Stimulated activated effector memory CD8-positive, alpha-beta T cell treated with anti-CD3 and anti-CD28 coated beads, Interleukin-12 subunit alpha, Interleukin-12 subunit beta, amount 100 ng/mL, for 72 hours (primary cell): ENCODE measurements at places on chromosomes 1 and 21.

DNA sequence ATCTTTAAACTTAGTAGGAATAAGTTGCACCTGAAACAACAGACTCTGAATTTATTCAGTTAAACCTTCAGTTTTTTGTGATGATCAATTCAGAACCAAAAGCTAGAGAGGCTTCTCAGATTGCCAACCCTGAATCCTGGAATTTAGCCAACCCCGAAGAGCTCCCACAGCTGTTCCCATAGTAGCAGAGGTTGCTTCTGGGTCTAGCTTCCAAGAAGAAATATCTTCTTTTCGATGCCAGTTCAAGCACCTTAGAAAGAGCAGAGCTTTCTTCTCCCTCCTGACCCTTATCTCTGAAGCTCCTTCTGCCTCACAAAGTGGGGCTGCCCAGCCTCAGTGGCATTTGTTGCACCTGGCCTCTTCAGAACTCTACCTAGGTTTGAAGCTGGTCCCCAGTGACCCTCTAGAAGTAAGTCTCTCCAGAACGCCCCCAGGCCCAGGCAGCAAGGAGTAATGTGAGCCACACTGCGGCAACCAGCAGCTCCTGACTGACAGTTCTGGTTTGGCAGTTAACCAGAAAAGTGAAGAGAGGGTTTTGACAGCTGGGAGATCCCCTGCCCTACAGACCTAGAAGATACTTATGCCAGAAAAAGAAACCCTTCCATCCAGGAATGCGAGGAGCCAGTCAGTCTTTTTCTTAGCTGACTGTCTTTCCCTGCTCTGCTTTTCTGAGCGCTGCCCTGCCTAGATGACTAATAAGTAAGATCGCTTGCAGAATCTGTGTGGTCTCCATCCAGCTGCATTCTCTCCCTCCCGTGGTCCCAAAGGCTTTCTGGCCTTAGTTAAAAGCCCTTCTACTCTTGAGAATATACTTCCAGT, 165.9 kb downstream of the ADGRL4 start:
- DNase-seq = no peak

GRCh38 chr1:224251741-224252146, 68.7 kb downstream of the DEGS1 start:
- DNase-seq = no peak

- DNase-seq = no peak
Observed at GRCh38 chr1:172699695-172700227, 40.9 kb downstream of the FASLG start.

- DNase-seq = no peak
Observed at GRCh38 chr1:162541619-162542141, 19.8 kb upstream of the UAP1 start.

DNA sequence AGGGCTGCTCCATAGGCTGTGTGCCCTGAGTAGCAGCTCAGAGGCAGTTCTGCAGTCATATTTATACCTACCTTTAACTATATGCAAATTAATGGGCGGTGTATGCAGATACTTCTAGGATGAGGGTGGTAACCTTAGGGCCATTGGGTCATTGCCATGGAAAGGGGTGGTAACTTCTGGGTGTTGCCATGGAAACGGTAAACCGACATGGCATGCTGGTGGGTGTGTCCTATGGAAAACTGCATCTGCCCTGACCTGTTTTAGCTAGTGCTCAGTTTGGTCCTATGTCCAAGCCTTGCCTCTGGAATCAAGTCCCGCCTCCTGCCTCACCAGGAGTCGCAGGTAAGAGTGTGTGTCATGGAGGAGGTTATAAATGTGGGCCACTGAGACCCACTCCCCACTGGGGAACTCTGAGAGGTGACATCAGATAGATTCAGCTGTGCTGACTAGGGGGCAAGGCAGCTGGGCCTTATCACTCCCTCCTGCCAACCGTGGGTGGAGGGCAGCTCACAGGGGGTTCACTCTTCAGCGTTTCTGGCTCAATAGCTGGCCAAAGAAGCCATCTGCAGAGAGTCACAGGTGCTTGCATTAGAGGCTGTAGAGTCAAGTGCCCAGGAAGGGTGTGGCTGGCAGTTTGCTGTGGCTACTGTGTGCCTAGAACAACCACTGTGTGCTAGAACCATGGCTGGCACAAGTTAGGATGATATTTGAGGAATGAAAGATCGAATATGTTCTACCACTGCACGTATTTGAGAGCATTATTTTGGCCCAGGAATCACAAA, 19.0 kb downstream of the BACE2 start:
- no peak for DNase-seq

DNA sequence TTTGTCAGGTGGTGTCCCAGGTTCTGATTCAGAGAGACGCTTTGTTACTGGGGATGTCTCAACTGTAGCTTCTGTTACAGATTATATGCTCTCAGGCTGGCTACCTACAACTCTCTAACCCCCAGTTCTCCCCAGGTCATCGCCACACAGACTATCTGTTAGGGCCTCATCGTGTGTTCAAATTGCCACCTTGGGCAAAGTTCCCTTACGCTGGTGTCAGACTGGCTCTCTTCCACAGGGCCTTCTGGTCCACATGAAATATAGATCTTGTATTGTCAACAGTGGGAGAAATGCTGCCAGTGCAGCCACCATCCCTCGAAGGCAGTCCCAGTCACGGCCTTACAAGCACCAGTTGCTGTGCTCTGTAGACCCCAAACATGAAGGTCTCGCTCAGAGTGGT, 15.3 kb downstream of the FMO4 start:
- no peak for DNase-seq

- no peak for DNase-seq
Observed at GRCh38 chr21:21084179-21084578, 86.0 kb downstream of the NCAM2 start.

DNA sequence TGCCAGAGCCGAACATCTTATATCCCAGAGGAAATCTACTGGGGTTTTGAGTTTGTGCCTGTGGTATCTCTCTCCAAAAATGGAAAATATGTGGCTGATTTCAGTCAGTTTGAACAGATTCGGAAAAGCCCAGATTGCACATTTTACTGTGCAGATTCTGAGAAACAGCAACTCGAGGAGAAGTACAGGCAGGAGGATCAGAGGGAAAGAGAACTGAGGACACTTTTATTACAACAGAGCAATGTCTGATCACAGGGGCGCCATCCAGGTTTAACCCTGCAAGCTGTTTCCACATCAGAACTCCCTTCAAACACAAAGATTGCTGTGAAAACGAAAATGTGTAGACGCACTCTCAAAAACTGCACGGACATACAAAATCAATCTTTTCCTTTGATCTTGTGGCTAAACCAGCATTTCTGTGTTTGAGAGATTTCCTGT, 43.4 kb downstream of the KCNJ15 start:
- no peak for DNase-seq

- DNase-seq = no peak
Observed at GRCh38 chr1:1973716-1974642, 29.6 kb downstream of the CFAP74 start.

DNA sequence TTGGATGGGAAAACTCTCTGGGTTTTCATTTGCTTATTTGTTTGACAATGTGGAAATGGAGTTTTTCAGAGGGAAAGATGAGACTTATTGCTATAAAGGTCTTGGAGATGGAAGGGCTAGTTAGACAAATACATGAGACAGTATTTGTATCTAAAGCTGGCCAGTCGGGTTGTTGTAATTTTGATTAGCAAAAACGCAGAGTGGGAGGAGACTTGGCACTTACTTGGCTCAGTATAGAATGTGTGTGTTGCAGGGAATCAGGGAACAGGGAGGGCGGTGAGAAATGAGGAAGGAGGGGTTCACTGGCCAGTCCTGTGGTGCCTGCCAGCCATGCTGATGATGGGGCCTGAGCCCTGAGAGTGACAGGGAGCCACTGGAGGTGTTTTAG, 6.0 kb upstream of the FOXE3 start:
- no peak for DNase-seq

DNA sequence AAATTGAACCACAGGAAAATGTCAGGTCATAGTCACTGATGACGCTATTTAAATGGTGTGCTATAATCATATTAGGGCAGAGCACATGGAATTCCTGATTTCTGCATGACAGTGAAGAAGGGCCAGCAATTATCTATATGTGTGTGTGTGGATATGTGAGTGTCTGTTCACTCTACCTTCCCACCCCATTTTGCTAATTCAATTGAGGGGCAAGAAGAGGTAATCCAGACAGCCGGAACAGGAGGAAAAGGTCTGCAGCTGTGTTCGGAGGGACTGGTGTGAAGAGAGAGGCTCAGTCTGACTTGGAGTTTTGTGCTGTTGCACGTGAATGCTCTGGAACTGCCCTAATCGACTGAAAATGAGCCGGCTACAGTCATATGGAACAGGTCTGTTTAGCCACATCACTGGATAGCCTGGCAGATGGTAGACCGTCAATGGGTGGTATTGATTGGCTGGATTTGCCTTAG, 5.1 kb upstream of the ELAVL4 start:
- DNase-seq = no peak

GRCh38 chr1:160342526-160342925, 524 bp downstream of the COPA start:
- no peak for DNase-seq

GRCh38 chr1:27026621-27027574, 14.2 kb upstream of the TENT5B start:
- DNase-seq = no peak

DNA sequence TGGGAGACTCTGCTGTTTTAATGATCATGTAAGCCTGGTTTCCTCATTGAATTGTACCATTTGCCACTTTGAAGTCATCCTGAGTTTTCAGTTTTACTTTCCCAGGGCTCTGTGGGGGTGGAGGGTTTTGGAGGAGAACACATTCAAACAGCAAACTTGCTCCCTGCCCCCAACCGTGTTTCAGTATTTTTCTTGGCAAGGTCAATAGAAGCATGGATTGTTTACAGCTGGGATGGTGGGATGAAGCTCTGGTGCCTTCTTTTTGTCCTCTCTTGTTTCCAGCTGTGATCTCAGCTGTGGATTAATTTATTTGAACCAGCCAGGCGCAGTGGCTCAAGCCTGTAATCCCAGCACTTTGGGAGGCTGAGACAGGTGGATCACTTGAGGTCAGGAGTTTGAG, 54.3 kb upstream of the SERBP1 start:
- no peak for DNase-seq

DNA sequence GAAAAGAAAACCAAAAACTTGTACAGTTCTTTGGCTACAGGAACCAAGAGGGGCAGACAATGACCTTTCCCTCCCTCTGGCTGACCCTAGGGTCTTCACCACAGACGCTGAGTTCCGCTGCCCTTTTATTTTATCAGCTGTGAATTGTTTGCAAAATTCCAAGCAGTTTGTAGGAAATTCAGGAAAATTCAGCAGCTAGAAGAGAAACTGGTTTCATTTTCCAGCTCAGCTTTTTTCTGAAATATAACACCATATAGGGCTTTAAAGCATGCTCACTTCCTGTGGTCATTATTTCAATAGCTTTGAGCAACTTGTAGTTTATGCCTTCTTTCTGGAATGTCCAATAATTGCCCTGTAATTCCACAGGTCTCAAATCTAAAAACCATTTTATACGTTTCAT, 5.5 kb upstream of the PIK3R3 start:
- no peak for DNase-seq

GRCh38 chr1:42777852-42778251, 6.9 kb upstream of the TMEM269 start:
- DNase-seq = no peak

DNA sequence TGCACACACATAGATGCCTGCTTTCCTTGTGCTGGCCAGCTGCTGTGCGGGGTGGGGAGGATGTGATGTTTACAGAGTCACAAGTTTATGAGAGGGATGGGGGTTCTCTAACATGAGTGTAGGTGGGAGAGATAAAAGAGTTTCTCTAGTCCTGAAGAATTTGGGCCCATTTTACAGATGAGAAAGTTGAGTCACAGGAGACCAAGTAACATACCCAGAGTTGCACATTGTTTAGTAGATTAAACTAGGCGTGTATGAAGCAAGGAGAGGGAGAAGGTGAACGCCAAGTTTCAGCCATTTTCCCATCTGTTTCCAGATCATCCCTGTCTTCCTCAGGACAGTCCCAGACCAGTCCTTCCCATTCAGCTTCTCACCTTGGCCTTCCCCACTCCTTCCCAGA, 126.7 kb downstream of the EPHB2 start:
- no peak for DNase-seq

GRCh38 chr1:175145899-175146528, 46.6 kb downstream of the KIAA0040 start:
- DNase-seq = no peak

- DNase-seq = no peak
Observed at GRCh38 chr1:41878495-41878894, 40.2 kb downstream of the HIVEP3 start.

DNA sequence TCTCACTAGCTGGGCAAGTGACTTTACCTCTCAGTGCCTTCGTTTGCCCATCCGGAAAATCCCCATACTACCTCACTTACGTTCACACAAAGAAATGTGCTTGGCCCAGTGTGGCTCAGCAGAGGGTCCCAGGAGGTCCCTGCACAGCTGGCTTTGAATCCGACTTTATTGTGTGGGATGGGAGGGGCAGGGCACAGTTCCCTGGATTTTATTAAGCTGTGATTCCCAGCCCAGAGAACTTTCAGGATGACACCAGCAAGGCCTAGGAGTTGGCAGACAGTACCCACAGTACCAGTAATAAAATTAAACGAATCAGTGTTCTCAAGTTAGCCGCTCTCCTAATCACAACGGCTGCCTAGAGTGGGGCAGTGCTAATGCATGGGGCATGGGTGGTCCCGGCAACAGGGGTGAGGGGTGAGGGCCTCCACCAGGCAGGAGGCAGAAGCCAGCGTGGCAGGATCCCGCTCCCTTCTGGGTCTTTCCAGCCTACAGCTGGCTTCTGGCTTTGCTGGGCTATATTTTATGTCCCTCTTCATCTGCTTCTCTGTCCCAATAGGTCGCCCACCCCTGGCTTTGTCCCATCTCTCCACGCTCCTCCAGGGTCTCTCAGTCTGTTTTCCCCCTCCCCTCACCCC, 74.9 kb downstream of the VWA5B1 start:
- DNase-seq = no peak

- no peak for DNase-seq
Observed at GRCh38 chr1:169052727-169053126, 53.8 kb upstream of the ATP1B1 start.

DNA sequence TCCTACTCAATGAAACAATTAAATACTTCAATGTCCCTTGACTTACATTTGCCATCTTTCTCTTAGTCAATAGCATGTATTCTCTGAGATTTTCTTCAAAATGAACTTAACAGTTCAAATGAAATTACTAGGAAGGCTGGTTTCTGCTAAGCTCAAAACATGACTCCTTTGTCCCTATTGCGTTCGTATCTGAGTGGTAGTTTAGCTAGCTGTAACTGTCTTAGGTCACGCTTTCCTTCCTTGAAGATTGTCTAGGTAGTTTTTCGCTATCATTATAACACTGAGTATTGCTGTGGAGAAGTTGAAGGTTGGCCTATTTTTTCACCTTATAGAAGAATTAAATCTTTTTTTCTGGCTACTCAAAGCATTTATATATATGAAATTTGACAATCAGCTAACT, 1535.2 kb downstream of the PLA2G4A start:
- DNase-seq = no peak

GRCh38 chr1:245166471-245166885, 11.7 kb downstream of the KIF26B start:
- DNase-seq = no peak

DNA sequence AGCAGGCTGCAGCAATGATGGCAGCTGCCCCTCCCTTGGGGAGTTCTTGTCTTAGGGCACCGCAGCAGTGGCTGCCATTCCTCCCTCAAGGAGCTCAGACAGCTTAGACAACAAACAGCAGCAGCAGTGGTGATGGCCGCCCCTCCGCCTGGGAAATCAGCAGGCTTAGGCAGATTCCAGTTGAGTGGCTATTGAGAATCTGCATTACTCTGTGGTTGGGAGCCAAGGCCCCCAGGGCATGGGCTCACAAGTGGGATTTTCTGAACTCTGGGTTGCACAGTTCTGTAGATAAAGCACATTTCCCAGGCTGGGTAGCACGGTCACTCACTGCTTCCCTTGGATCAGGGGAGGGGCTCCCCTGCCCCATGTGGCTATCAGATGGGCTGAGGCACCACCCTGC, 1280.7 kb upstream of the TMPRSS15 start:
- DNase-seq = no peak

GRCh38 chr1:215005078-215005477, 77.5 kb upstream of the KCNK2 start:
- no peak for DNase-seq
